Right renal pelvis (tissue), 4 donors: ENCODE measurements at places on chromosomes 11 and 22.

DNA sequence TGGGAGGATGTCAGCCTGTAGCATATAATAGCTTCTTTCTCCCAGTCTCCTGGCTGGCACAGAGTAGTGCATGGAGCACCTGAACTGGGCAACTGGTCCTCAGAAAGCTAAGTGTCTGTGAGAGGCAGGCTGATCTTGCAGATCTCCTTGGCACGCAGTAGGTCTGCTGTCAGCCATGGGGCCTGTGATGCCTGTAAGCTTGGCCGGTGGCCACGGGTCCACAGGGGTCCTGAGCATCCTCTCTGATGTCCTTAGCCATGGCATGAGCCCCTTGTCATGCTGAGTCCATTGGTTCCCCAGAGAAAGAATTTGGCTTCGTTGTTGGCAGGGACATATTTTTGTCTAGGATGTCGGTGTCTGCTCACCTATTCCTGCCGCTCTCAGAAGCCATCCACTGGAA is 25.0 kb downstream of the AMPD3 start:
- no peak for DNase-seq

DNA sequence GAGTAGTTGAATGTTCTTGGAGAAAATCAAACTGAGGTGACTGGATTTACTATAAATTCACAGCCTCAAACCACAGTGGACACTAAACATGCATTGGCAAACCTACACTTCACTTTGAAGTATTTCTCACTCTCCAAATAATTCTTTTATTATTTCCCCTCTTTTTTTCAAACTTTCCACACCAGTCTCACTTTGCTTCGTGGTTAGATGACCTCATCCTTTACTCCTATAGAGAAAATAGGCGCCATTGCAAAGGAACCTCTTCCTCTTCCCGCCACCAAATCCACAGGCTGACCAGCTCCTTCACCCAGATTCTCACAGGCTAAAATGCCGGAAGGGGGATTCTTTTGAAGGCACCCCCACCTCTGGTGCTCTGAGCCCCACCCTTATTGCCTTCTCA is 33.4 kb downstream of the HTR3A start:
- DNase-seq: no peak

DNA sequence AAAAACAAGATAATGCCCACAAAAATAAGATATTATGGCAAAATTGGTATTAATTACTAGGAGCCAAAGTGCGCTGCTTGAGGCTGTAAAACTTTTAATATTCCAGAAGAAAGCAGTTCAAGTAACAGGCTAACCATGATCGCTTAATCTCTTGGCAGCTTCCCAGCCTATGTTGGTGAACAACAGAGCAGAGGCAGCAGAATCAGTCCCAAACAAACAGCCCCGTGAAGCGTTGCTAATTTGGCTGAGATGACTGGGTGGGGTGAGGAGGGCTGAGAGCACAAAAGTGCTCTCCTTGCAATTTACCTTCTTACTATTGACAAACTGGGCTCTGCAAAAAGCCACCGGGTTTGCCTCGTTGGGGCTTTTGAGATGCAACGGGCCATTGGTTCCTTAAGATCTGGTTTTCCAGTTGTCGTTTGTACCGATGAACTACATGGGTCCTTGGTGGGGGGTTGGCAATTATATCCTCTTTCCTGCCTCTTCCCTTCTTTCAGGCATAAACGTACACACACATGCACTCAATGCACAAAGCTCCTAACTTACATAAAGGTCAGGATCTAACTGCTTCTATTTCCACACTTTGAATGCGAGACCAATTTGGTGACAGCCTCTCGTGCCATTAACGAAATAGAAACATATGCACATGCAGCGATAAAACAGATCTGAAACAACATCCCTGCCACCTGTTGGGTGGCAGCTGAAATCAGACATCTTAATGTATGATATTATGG is 407.6 kb upstream of the CADM1 start:
- DNase-seq: no peak

DNA sequence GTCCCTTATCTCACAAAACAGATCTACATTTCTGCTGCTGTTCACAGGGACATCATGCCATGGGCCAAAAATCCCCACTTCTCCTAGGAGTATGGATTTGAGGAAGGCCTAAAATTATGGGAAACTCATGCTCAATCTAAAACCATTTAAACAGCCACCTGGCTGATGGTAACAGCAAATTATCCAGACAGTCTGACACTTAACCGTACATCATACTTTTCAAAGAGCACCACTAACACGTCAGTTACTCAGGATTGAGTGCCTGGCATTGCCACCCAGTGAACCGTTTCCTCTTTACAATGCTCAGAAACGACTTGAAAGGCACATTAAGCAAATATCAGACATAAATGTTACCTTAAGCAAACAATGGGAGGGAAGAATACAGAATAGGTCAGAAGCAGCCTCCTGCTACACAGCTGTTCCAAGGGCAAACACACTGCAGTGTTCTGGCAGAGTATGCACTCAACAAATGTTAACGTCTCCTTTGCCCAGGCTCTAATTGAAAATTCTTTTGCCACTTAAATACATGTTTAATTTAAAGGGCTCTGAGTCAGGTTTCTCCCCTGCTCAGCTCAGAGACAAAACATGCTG is 18.8 kb upstream of the SLC36A4 start:
- no peak for DNase-seq

- no peak for DNase-seq
Measured at GRCh38 chr11:64092111-64092760, 56.5 kb downstream of the FLRT1 start.

GRCh38 chr11:3203221-3204043 is 15.2 kb downstream of the MRGPRG start:
- no peak for DNase-seq

DNA sequence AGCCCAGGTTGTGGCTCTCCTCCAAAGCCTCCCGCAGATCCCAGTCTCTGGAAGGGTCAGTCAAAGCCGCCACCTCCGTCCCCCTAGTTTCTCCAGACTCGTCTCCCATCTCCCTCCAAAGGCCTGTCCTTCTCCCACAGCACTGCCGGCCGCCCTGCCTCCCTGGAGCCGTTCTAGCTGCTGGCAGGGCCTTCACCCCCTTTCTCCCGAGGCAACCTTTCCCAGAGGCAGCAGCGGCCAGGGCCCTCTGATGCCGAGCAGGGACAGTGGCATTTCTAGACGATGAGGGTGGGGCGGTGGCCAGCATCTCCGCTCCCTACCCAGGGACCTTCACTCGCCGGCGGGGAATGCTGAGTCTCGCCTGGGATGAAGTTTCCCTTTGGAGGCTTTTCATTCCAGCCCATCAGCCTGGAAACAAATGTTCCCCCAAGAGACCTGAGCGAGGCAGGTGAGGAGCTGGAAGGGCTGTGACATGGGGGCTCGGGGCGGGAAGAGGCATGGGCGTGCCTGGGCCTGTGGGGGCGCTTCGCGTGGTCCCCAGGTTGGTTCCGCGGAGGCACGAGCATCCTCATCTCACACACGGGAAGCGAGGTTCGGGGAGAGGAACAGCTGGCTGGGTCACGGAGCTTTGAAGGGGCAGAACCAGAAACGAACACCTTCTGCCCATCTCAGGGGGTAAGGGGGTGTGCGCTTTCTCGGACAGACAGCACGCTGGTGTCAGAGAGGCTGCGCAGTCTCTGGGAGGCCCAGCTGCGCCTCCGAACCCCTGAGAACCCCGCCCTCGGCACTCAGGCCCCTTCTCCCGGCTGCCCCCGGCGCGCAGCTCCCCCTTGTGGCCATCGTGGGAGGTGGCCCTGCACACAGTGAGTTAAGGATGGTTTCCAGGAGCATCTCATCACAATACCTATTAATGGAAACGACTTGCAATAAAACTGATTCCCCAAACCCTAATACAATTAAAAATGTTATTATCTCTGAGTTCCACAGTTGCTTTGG is 18.1 kb upstream of the KLHL35 start:
- no peak for DNase-seq

DNA sequence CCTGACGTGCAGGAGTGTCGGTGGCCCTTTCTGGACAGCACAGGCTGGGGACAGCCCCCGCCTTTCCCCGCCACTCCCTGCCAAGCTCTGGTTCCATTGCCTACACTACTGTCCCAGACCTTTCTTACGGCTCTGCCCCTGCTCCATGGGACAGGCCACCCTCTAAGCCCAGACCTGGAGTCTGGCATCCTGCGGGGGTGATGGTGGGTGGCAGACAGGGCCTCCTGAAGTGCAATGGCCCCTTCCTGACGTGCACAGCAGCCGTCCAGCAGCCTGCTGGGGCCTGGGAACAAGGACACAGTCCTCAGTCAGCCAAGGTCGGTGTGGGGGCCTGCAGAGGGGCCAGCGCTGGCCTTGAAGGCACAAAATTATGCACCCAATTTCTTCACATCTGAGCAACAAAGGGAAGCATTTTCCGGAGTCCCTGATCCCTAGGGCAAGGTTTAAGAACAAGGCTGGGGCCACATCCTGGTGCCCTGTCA is 79.7 kb upstream of the KCNQ1OT1 start:
- DNase-seq: no peak

GRCh38 chr11:45921561-45922424 is 663 bp upstream of the LARGE2 start:
- no peak for DNase-seq
